Breast epithelium (tissue), 4 donors: ENCODE measurements at places on chromosomes 2 and 18. TPM values are rescaled to one million over a fixed set of nuclear protein-coding genes. Genes with fewer than 3 reads are reported as not detected.

Gene REG3G
- total RNA-seq, result not detected

Gene NAT8
- not detected for total RNA-seq

Gene LYPD6
- total RNA-seq, result 17.7 TPM

Gene MAP3K19
- not detected for total RNA-seq

Gene STON1
- total RNA-seq, result 45.6 TPM

Gene ZBTB7C
- 5.6 TPM for total RNA-seq

Gene PTPRM
- total RNA-seq, result 181 TPM

Gene HAUS1
- total RNA-seq, result 44.9 TPM

Gene KRTCAP3
- total RNA-seq, result 31.2 TPM

Gene ANKRD53
- 2.8 TPM for total RNA-seq
